Right lobe of liver (tissue), 6 donors: ENCODE measurements at places on chromosomes 2 and 18. TPM values are rescaled to one million over a fixed set of nuclear protein-coding genes. Genes with fewer than 3 reads are reported as not detected.

The DCDC2C gene
- total RNA-seq, result not detected

- no peak for DNase-seq
Observed at GRCh38 chr2:60116161-60116875, 437.1 kb downstream of the BCL11A start.

GRCh38 chr2:111671426-111672150, 212.4 kb downstream of the ANAPC1 start:
- peak; percentile 90 for DNase-seq

GRCh38 chr2:43368483-43369385, 142.3 kb upstream of the ZFP36L2 start:
- DNase-seq, result no peak

- DNase-seq, result no peak
Observed at GRCh38 chr2:70651727-70652126, 98.1 kb upstream of the TGFA start.

- DNase-seq, result no peak
Observed at GRCh38 chr2:50097148-50097547, 934.8 kb downstream of the NRXN1 start.

- no peak for DNase-seq
Observed at GRCh38 chr2:44187251-44187650, 18.6 kb downstream of the PPM1B start.

GRCh38 chr2:156907806-156908205, 349.7 kb upstream of the GALNT5 start:
- DNase-seq, result no peak

GRCh38 chr2:209624192-209624938, 147.3 kb upstream of the UNC80 start:
- no peak for DNase-seq
